H9 (cell line): ENCODE measurements at places on chromosomes 16 and 17.

DNA sequence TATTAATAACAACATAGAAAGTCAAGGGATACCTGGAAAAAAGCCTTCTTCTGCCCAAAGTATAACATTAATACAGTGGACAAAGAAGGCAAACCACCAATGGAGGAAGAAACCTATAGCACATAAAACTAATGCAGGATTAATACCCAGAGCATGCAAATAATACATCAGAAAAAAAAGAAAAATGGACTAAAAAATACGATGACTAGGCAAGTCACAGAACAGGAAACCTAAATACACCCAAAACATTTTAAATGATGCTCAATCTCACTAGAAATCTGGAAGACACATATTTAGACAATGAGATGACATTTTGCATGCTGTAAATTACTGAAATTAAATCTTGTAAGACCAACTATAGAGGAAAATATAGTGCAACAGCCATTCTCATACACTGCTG is 55.9 kb downstream of the MED13 start:
- DNase-seq: no peak

- no peak for DNase-seq
These were observed 731.0 kb downstream of the MAF start for GRCh38 chr16:78869492-78869891.

DNA sequence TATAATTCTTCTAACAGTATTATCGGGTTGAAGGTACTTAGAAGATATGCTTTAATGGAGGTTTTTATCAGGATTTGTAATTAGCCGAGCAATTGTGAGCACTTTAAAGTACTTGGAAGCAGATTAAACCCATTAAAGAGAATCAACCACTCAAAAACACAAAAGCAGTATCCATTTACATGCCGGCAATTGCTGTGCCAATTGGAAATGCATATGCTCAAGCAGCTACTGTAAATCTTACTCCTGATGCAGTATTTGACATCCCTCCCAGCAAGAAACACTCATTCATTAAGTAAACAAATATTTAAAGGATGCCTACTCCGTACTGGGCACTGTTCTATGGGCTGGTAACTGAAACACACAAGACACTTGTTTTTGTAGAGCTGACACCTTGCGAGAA is 11.4 kb upstream of the CCL1 start:
- DNase-seq: no peak

DNA sequence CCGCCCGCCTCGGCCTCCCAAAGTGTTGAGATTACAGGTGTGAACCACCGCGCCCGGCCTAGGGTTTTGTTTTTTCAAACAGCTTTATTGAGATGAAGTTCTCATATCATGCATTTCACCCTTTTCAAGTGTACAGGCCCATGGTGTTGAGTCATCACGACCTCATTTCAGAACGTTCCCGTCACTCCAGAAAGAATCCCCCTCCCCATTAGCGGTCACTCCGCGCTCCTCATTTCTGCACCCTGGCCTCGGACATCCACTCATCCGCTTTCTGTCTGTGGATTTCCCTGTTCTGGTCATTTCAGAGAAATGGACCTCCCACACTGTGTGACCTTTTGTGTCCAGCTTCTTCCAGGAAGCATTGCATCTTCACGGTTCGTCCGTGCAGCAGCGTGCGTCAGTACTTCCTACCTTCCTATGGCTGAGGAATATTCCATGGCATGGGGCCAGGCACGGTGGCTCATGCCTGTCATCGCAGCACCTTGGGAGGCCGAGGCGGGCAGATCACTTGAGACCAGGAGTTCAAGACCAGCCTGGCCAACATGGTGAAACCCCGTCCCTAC is 135.2 kb upstream of the GSE1 start:
- DNase-seq: no peak

DNA sequence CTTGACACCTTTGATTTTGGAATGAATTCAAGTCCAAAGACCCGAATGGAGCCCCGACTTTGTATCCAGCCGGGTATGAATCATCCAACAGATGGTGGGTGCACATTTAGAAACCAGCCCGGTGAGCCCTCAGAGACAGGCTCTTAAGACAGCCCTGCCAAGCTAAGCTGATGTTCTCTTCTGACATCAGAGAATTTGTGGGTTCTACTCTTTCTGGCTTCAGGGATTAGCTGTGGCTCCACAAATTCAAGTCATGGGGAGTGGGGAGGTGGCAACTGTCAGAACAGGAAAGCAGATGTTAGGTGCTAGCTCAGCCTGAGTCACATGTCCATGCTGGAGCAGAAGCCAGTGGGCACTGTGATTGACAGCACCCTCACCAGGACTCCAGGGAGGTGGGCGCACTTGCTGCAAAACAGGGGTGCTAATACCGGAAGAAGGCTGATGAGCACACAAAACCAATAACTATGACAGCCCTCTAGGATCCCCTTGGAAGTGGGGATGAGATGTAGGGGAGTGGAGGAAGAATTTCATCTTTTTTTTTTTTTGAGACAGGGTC is 31.4 kb upstream of the XYLT2 start:
- DNase-seq: no peak

DNA sequence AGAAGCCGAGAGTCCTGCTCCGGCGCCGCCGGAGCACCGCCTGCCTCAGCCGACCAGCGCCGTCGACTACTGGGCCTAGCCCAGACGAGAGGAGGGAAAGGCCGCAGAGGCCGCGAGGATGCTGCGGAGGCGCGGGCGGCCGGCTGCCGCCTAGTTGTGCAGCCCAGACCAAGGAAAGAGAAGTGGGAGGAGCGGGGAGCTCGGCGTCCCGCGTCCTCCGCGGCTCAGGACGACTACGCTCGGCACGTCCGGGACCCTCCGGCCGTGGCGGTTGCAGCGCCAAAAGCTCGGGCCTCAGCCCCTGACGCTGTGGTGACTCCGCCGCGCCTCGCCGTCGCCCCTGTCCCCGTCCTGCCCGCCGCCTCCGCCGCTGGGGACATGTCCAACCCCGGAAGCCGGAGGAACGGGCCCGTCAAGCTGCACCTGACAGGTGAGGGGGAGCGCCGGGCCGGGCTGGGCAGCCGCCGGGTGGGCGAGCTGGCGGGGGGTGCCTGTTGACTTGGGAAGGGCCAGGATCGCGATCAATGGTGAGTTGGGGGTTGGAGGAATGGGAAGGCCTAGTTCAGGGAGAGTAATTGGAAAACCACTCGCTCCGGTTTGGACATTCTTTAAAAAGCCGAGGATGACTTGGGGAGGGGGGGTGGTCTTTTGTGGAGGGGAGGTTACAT is 37.7 kb downstream of the RNF135 start:
- DNase-seq: peak; percentile 84

- DNase-seq: peak; percentile 78
These were observed at the start of gene SLC25A10 for GRCh38 chr17:81711814-81712467. Gene SLC25A10, plus strand, starts transcription at chr17:81712284. Its CDS starts 143 bp downstream, at chr17:81712427.

DNA sequence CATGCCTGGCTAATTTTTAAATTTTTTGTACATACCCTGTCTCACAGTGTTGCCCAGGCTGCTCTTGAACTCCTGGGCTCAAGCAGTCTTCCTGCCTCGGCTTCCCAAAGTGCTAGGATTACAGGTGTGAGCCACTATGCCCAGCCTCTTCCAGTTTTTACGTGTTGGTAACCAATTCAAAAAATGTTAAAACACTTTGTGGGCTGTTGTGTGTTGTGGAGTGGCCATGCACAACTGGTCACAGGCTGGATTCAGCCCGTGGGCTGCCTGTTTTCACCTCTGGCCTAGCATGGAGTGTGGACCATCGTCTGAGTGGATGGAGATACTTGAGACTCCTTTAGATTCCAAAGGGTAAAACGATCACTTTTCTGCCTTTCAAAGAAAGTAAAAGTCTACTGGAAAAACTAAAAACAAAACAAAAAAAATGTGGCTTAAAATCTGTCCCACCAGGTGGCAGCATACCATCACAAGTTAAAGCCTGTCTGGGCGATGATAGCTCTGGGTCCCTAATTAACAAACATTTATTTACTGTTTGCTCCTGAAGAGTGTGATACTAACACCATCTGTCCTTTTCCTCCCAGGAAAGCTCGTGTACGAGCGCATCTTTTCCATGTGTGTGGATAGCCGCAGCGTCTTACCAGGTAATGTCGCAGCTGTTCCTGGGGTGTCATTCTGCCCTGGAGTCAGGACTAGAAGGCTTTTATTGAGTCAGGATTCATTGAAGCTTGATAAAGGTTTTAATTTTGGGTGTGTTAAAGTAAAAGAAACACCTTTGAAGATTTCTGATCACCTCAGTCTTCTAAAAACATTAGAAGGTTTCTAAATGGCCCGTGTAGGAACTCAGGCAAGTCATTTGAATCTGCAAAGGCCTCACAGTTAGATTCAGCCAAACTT is 45.8 kb downstream of the VPS35L start:
- no peak for DNase-seq

GRCh38 chr16:55189682-55190636 is 134.0 kb upstream of the IRX6 start:
- DNase-seq: no peak

DNA sequence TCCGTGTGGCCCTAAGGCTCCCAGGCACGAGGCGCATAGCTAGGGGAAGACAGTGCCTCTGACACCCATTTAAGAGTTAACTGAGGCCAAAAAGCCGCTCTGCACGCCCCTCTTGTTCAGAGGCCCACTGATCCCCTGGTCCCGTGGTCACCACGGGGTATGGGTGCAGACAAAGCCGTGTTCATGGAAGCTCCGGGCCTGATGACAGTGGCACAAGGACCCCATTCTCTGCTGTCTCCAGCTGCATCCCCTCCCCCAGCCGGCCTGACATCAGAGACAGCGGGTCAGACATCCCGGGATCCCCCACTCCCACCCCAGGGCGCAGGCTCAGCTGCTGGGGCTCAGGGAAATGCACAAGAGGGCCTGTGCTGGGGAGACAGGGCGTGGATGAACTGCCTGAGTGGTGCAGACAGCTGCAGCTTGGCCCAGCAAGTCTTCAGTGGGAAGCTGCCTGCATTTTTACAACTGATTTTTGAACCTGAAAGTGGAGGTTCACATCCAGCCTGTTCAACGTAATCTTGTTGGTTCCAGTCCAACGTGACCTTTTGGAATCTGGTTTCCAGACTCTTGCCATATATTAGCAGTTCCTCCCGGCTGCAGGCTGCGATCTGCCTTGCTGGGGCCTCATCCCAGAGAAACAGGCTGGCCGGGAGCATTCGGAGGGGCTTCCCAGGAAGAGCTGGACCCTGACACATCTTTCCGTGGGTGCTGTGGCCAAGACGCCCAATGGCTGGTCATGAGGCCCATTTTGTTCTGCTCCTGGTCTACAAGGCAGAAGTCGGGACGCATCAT is 9.7 kb upstream of the BAHCC1 start:
- DNase-seq: no peak

DNA sequence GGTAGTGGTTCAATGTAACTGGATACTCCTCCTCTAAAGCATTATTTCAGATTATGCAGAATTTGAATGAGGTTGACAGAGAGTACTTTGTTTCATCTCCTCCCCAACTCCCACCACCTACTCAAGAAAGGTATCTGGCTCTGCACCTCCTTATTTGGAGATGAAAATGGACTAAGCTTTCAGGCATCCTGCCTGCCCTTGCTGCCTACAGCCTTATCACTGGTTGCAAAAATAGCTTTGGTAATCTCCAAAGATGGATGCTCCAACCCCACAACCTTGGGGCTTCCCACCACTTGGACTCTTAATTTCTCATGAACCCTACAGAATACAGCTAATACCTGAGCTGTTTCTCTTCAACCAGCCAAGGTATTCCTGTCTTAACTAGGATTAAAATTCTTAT is 45.3 kb upstream of the CORO6 start:
- DNase-seq: no peak

- DNase-seq: no peak
These were observed 7.3 kb downstream of the ABI3 start for GRCh38 chr17:49217651-49218413.
